ENCODE measurements at places on chromosomes 6 and 20.

- DNase-seq = no peak
Measured at GRCh38 chr20:10686356-10687133, 12.7 kb upstream of the JAG1 start.

GRCh38 chr6:56958481-56958880, 3.6 kb downstream of the BEND6 start:
- peak; percentile 67 for DNase-seq

DNA sequence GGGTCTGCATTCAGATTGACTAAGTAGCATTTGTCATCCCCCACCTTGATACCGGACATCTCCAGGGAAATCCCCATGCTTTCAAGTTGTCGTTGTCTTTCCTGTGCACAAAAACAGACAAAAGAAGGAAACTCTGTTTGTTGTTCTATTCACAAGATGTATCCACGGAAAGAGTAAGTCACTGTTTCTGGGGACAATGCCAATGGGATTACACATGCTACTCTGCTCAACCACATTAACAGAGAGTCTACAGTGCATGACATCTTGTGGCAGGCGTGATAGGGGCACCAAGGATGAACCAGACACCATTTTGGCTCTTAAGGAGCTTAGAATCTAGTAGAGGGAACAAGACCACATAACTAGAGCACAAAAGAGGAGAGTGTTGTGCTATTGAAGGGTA, 124.4 kb upstream of the NUP153 start:
- peak; percentile 39 for DNase-seq

DNA sequence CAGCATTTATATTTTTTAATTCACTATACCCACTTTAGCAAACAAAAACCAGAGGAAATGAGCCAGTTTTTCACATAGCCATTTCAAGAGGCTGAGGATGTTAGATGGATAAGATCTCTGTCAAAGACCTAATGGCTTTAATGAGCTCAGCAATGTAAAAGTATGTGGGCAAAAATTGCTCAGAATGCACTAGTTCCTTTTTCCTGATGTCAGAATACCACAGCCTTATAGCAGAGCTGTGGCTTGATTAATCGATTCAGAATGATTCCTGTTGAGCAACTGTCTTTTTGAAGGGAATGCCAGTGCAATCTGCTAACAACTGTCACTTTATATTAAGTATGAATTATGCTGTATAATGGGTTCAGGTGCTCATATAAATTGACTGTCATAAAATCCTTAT, 100.6 kb upstream of the HIVEP1 start:
- peak; percentile 12 for DNase-seq

DNA sequence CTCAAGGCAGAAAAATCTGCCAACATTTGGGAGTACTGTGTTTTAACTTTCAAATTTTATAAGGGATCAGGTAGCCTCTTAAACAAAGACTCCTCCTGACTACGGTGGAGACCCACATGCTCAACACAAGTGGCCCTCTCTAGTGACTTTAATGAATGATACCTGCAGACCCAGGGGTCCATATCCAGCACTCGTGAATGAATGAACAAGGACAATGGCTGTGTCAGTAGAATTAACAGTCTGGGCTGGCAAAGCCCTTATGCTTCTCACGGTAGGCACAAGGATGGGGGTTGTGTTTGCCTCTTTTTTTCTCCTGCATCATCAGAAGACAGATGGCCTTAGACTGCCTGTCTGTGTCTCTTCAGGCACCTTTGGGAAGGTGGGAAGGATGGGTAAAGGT, 112.6 kb upstream of the TRAF3IP2 start:
- DNase-seq = no peak

GRCh38 chr6:128827675-128828464, 55.1 kb upstream of the LAMA2 start:
- DNase-seq = no peak

GRCh38 chr20:58869662-58870227, 17.2 kb downstream of the GNAS start:
- DNase-seq = no peak

Measured in ELR (cell line).